ENCODE measurements at places on chromosomes 1 and 21.

DNA sequence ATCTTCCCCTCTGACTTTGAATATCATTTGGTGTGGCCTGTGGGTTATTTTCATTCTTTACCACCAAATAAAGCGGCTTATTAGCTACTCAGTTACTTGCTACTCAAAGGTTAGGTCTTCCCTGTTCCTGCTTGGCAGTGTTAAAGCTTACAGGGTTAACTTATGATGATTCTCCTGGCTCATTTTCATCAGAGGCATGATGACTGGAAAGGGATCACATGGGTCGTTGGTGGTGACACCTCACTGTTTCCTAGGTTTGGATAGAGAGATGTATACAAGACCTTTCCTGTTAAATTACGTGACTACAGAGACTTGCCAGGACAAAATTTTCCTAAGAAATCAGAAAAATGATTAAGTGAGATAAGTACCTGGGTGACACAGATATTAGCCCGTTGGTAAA lies 27.4 kb downstream of the MRPS6 start:
- DNase-seq = no peak

DNA sequence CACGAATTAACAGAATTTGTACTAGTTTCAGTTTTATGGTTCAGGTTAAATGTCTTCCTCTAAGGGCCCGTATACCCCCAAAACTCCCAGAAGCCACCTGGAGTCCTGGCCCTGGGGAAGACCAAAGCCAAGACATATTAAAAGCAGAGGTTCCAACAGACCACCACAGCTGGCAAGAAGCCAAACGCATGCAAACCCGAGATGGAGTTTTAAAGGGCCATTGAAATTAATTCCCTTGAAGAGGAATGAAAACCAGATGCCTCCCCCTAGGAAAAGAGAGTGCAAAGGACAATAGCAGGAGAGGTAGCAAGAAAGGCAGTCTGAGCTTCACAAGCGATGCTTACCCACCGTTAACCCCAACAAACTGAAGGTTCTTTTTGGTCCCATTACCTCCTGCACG lies 48.1 kb downstream of the KANK4 start:
- no peak for DNase-seq

- DNase-seq = no peak
Measured at GRCh38 chr21:27408826-27409225, 441.9 kb upstream of the ADAMTS5 start.

- DNase-seq = no peak
Measured at GRCh38 chr1:220747437-220748088, 559 bp upstream of the MTARC2 start.

GRCh38 chr1:182259229-182259872 lies 132.2 kb downstream of the GLUL start:
- peak; percentile 24 for DNase-seq

DNA sequence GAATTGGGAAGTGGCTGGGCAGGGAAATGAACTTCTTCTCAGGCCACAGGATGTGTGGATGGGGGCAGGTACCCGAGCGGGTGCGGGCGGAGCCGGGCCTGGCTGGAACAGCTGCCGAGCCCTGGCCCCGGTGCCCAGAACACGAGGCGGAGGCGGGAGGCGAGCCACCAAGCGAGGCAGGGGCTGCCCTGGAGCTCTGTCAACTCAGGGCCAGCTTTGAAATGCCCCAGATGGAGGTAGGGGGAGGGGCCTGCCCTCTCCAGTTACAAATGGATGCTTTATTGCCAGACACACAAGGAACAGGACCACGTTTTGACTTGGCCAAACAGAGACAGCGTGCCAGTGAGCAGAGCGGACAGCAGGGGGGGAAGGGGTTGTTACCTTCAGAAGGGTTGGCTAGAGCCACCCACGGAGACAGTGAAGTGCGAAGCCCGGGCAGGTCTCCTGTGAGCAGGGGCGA lies 240.4 kb downstream of the SDCCAG8 start:
- DNase-seq = no peak

DNA sequence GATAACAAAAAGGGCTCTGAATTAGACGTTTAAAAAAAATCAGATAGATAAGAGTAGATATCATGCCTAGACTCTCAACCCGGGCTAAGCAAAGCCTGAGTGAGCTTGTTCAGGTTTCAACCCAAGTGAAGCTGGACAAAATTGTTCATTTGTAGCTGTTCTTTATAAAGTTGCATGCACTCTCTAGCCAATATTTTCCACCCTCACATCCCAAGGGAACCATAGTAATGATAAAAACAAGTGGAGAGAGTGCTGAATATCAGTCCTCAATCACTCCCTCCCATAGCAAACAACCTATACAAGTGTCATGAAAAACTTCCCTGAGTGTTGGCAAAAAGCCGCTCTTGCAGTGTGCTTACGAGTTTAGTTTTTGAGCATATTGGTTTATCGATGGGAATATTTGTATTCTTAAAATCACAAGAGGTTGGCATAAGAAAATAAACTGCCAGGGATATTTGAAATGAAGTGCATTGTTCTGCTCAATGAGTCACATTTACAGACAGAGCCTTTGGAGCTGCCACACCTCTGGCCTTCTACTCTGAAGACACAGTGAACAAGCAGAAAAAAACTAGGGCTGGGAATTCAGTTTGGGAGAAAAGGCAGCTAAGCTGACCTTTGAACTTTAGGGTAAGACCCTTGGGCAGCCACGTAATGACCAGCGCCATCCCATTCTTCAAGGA lies 2.2 kb upstream of the CLCA2 start:
- no peak for DNase-seq

DNA sequence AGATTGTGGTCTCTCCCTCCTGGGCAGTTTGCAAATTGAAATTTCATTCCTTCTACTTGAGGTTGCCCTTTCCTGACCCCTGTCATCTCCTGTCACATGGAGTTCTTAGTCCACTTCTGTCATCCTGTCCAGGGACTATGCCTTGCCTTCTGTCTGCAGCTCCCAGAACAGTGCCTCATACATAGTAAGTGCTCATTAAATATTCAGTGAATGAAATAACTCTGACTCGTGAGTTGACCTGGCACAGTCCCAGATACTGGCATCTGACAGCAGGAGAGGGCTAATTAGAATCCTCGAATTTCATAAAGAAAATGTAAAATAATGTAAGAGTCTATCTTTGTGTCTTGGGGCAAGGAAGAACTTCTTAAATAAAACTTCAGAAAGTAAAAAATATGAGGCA lies 50.8 kb downstream of the CNIH3 start:
- no peak for DNase-seq

- DNase-seq = no peak
Measured at GRCh38 chr21:27158967-27159366, 192.1 kb upstream of the ADAMTS5 start.

DNA sequence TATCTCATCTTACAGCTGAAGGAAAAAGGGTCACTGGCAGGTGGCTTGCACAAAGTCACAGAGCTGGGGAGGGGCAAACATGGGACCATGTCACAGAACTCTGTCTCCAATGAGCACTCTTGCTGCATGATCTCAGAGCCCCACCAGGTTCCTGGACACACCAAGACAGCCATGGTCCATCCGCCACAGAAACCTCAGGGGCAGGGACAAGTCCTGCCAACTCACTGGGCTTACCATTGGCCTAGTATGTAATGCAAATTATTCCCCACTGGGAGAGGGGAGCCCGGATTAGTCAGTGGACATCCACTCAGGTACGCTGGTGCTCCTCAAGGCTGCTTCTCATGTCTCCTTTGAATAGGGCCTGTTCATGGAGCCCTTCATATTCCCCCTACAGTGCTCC lies 14.2 kb downstream of the S100A7A start:
- DNase-seq = no peak

GRCh38 chr1:22888320-22889075 lies 84.2 kb downstream of the LACTBL1 start:
- no peak for DNase-seq

GRCh38 chr1:37094302-37094701 lies 60.0 kb upstream of the GRIK3 start:
- DNase-seq = no peak

GRCh38 chr1:5915587-5916571 lies 76.3 kb downstream of the NPHP4 start:
- DNase-seq = no peak

- DNase-seq = no peak
Measured at GRCh38 chr1:119091618-119092017, 48.8 kb downstream of the WARS2 start.

DNA sequence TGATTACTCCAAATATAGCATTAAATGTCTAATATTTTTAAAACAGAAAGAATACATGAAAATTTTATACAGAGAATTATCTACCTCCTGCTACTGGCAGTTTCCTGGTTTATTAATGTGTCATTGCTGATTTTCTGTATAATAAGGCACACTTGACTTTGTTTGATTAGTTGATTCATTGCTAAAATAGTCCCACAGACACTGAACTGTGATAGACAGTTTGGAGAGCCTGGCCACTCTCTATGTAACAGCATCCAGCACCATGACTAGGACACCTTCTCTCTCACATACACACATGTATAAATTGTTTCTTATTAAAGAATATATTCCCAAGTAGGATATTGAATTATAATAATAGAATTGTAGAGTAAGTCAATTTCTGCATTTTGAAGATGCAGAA lies 368.5 kb upstream of the SNX7 start:
- DNase-seq = no peak

- no peak for DNase-seq
Measured at GRCh38 chr1:2198571-2198970, 4.0 kb upstream of the FAAP20 start.

DNA sequence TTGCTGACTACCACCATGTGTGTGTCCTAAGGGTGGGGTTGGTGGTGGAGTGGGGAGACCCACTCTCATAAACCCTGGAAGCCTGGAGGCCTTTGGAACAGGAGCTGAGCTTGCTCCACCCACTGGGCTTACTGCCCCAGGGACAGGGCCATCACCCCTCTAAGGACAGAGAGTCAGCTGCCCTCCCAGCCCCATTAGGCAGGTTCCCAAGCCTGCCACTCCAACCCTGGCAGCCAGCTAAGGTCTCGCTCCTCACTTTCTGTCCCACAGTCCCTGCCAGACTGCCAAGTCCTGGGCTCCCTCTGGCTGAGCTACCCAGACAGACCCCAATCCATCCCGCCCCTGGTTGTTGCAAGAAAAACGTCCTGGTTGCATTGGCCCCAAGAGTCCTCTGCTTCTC lies 3.8 kb downstream of the NT5C1A start:
- no peak for DNase-seq
